GM04503 (cell line): ENCODE measurements at places on chromosomes 6 and 20.

GRCh38 chr6:23228439-23229024 lies 659.2 kb downstream of the HDGFL1 start:
- no peak for DNase-seq

GRCh38 chr6:135506270-135506997 lies 8.9 kb upstream of the AHI1 start:
- no peak for DNase-seq

DNA sequence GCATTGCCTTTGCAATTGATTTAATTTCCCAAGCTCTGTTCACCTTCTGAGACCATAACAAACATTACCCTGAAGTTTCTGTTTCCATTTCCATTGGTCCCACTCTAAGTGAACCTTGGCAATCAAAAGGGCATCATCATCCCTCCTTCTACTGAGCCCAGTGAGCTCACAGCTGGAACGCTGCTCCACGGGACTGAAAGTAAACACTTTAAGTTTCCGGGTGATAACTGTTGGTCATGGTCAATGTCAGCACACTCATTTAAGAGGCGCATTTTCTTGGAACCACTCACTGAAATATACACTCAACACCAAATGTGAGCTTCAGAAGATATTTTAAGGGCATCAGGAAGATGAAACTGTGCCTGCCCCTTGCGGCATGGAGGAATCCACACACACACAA lies 37.1 kb upstream of the RPS6KA2 start:
- no peak for DNase-seq

DNA sequence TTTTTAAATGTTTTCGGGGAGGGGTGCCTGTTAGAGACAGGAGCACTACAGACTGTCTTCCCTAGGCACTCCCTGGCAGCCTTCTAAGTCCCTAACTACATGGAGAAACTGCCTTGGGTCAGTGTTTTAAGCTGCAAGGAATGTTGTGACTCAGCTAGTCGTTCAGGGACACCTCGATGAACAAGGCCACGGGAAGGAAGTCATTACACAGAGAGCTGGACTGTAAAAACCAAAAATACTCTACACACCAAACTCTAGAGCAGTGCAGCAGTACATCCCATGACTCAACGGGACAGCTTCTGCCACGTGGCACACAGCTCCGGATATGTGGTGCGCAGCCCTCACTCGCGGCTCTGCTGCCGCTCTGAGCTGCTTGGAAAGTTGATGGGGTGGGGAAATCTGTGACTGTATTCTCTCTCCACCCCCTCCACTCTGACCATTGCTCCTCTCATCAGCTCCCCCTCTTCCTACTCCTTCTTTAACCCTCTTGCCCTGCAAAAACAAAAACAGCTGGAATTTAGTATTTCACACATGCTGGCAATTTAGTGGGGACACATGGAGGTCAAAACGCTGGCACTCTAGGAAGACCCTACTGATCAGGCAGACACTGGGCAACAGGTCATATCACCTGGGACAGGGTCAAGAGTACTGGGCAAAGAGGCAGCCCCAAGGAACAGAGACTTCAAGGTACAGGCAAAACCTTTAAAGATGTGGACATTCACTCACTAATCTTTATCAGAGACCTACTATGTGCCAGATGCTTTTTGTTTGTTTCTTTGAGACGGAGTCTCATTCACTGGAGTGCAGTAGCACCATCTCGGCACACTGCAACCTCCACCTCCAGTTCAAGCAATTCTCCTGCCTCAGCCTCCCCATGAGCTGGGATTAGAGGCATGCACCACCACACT lies 10.9 kb upstream of the LPIN3 start:
- peak; percentile 99 for DNase-seq

DNA sequence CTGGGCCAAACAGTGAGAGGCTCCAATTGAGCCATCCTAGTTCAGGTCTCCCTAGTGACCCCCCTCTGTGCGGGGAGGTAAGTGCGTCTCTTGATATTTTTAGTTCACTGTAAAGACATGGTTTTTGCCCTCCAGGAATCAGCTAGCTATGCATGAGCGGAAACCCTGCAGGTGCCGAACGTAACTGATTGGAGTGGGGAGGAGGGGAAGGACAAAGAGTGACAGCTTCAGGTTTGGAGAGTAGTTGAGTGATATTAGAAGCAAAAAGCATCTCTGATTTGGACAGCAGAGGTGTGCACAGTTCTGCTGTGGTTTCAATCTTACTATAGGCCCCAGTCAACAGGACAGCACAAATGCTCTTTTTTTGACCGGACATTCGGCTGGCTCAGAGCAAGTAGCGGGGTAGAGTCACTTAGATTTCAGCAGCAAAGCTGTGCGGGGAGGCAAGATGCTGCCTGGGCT lies 31.8 kb downstream of the TBC1D7 start:
- DNase-seq = no peak

GRCh38 chr6:110882824-110883554 lies 8.4 kb downstream of the AMD1 start:
- no peak for DNase-seq

GRCh38 chr6:67768972-67769371 lies 866.1 kb upstream of the ADGRB3 start:
- no peak for DNase-seq

- DNase-seq = no peak
Measured at GRCh38 chr20:24582373-24583168, 113.1 kb downstream of the SYNDIG1 start.

GRCh38 chr6:167448378-167448777 lies 123.5 kb downstream of the TTLL2 start:
- DNase-seq = no peak

- DNase-seq = no peak
Measured at GRCh38 chr6:158499601-158500000, 60.3 kb upstream of the TMEM181 start.

- DNase-seq = no peak
Measured at GRCh38 chr6:38714239-38715015, 684 bp upstream of the DNAH8 start.

GRCh38 chr6:16058201-16058928 lies 70.5 kb upstream of the MYLIP start:
- no peak for DNase-seq

DNA sequence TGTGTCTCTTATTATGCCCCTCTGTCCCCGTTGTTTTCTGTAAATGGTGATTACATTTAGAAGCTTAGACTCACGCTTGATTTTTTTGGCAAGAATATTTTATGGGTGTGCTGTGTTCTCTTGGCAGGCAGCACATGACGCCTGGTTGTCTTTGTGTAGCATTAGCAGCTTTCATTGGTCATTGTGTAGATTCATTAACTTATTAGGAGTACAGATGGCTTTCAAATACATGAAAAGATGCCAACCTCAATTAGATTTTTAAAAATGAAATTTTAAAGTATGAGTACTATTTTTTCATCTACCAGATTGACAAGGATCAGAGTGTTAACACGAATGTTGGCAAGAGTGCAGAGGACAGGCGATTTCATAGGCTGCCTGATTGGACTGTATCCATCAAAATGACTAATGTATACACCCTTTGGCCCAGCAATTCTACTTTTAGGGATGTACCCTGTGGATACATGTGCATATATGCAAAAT lies 15.2 kb downstream of the COX4I2 start:
- DNase-seq = peak; percentile 47

DNA sequence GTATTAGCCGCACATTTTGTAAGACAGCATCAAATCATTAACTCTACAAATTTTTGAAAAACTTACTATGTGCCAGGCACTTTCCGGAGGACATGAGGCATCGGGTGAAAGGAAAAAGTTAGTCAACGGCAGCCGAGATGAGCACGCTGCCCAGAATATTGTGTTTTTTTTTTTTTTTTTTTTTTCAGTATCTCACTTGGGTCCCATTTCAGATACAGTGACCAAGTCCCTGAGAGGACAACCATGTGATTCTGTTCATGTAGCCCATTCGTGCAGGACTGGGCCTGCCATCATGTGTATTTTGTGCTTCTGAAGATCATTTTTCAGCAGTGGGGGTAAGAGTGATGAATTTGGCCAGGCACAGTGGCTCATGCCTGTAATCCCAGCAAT lies 1.3 kb downstream of the SLA2 start:
- DNase-seq = no peak

DNA sequence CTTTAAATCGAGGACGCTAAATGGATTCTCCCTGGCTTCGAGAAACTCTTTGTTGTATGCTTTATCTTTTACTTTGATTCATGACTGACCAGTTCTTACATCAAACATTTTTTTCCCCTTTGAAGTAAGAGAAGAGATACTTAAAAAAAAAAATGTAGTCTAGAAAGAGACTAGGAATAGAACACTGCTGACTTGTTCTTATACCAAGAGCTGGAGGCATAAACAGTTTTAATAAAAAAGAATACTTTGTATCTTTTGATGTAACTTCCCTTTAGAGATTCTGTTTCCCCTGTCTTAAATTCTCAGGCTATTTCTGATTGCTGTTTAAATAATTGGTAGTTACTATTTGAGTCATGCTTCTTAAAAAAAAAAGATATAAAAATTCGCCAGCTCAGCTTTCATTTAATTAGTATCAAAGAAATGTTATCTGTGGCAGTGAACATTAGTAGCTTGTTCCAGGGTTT lies 4.8 kb downstream of the ASXL1 start:
- no peak for DNase-seq

GRCh38 chr6:106450653-106451052 lies 90.1 kb downstream of the CRYBG1 start:
- no peak for DNase-seq

DNA sequence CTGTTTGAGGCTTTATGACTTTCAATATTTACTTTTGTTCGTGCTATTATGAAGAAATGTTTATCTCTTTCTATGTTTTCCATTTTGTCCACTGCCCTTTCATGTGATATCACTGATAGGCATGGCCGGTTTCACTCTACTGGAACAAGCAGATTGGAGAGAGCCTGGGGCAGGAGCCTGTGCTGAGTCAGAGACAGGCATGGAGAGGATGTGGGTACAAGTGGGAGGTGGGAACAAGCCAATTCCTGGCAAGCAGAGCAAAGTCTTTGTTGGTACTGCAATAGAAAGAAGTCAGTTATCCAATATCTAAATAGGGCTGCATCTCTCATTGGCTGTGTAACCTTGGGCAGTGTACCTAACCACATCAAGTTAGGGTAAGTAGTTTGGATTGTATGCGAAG lies 545.6 kb upstream of the MAP3K7 start:
- no peak for DNase-seq

DNA sequence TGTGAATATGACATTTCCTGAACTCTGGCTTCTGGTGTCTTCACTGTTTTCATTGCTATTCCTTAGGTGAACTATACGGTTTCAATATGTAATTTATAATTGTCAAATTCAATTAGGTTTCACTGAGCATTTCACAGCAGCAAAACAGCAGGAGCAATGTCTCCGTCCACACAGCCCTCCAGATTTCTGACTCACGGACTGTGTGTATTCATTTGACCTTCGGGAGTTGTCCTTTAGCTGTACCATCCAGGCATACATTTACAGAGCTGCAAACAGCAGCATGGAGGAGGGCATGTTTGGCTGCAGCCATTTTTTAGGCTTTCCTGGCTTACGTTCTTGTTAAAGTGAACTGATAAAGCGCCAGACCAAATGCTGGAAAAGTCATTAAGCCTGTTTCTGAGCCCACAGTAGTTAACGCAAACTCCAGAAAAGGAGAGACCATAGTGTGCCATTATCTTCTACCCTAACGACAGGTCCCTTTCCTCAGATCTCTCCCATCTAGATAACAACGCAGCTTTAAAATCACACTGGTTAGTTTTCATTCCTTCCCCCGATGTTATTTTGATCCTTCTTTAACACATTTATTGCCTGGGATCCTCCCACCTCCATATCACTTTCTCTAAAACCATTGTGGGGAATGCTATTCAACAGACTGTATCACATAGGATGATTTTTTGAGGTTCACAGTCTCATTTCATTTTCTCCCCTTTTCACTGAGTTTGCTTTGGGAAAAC lies 18.3 kb downstream of the FOXC1 start:
- no peak for DNase-seq

DNA sequence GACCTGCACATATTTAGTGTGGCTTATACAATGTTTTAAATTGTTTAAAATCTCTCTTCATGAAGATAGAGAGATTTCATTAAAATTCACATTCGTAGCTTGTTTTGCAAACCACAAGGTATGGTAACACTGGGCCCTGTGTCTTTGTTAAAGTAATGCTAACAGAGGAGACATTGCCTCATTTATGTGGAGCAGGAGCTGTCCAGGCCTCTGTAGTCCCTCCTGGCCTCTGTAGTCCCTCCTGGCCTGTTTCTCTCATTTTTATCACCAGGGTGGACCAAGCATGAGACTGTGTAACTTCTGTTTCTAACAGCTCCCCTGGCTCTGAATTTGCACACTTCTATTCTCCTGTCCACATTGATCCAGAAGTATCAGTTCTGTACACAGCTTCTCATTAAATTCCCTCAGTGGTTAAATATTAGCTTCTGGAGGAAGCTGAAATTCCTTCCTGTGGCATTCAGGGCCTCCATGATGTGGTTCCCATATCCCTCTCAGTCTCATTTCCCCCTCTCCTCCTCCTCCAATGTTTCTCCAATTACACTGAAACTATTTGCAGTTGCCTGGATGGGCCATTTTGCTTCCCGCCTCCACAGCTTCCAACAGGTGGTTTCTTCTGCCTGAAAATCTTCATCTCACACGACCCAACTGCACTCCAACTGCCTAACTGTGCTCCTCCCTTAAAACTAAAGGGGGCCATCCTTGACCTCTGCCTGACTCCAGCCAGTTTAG lies 340.4 kb downstream of the SYNE1 start:
- DNase-seq = no peak

GRCh38 chr6:129192458-129192989 lies 309.6 kb downstream of the LAMA2 start:
- no peak for DNase-seq

DNA sequence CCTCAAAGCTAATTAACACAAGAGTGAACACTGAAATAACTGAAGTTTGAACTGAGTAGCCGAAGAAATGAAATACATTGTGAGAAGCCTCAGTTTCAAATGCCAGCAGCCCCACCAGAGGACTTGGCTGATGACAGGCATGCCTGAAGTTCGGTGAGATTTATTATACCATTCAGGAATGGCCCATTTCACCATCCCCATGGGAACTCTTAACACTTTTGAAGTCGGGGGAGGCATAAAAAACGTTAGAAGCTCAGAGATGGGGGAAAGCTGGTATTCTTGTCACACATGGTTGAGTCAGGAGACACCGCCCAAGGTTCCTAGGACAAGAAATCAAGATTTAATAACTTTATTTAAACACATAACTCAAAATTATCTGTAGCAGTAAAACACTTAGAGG lies 17.6 kb upstream of the SLC22A3 start:
- no peak for DNase-seq

DNA sequence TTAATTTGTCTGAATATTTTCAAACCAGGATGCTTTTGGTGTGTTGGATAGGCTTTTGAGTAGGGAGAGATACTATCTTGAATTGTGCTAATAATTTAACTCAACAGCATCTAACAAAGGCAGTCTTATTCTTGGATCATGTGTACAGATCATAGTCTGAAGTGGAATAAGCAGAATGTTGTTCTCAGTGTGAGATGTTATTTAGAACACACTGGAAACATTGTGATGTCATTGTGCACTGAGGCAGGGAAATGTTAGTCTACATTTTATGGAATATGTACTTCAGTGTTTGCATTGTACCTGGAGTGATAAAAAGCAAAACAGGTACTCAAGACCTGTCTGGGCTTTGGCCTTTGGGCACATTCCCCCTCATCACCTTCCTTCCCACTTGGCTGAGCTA lies 35.0 kb downstream of the RNF144B start:
- DNase-seq = no peak
